ENCODE measurements at places on chromosomes 3 and 15.

GRCh38 chr3:84260596-84260995 lies 698.2 kb upstream of the CADM2 start:
- no peak for DNase-seq

DNA sequence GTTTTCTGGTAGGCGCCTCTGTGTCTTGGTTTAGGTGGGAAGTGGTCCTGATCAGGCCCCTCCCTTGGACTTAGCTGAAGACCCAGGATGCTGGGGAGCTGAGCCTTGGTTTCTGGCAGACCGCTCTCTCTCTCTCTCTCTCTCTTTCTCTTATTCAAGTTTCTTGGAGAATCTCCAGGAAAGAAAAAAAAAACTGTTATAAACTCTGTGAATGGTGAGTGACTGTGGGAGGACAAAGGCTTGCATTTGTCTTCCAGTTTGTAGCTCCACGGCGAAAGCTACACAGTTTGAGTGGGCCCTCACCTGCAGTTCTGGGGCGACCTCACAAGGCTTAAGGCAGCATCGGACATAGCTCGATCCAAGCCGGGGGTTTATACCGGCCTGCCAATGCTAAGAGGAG lies 7.5 kb downstream of the DET1 start:
- DNase-seq, result no peak

DNA sequence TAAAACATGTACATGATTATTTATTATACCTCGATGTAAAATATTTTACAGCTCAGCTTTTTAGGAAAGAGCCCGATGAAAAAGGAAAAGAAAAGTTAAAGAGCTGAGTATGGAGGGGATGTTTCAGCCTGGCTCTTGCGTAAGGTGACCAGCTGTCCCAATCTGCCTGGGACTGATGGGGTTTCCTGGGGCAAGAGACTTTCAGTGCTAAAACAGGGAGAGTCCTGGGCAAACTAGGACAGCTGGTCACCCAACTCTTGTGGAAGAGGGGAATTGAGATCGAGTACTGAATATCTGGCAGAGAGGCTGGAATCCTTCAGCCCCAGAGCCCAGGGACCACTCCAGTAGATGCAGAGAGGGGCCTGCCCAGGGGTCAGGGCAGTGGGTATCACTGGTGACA lies 21.0 kb downstream of the DUOX2 start:
- no peak for DNase-seq

DNA sequence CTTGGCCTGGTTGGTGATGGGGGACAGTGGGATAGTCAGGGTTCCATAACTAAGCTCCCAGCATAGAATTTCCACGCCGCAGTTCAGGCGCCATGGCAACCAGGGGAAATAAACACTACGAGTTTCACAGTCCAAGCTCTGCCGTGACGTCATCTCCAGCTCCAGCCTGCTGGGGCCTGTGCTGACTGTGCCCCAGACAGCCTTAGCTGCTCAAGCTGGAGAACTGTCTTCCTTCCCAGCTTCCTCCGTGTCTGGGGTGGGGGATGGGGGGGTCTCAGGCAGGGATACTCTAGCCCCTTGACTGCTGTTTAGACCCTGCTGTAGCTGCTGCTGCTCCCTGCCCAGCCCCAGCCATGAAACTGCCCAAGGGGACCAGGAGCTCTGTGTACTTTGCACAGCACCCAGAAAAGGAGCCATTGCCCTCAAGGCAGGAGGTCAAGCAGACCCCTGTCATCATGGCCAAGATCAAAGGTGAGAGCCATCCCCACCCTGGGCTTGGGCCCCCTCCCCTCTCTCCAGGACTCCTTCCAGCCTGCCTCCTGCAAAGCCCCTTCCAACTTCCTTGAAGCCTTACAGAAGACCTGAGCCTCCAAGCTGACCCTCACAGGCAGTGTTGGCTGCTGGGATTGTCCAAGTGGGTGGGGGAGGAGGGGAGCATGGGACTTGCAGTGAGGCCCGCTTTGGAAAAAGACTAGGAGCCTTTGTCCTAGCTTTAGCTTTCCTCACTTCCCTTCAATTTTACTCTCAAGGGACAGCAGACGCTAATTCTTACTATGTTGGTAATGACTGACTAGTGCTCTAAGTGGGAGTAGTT lies 11.4 kb upstream of the CSPG4 start:
- peak; percentile 88 for DNase-seq

GRCh38 chr3:184543843-184544512 lies 17.6 kb upstream of the EPHB3 start:
- DNase-seq, result peak; percentile 79

- no peak for DNase-seq
Observed at GRCh38 chr15:35583863-35584528, 38.0 kb upstream of the DPH6 start.

DNA sequence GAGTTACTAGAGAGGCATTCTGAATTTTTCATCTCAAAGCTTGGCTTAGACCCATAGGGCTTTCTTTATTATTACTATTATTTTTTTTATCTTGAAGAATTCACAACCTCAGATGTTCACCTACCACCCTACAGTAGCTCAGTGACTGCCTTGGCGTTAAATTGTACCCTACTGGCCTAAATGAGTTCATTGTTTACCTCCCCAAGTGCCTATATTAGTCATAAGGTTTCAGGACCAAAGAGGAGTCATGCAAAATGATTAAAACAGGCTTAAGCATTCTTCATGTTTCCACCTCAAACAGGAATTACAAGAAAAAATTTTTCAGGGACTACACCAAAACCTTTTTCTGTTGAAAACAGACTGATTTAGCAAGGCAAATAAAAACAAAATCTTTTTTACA lies 751.5 kb downstream of the SQOR start:
- DNase-seq, result no peak

GRCh38 chr15:81016489-81017068 lies 15.9 kb downstream of the TLNRD1 start:
- DNase-seq, result no peak

DNA sequence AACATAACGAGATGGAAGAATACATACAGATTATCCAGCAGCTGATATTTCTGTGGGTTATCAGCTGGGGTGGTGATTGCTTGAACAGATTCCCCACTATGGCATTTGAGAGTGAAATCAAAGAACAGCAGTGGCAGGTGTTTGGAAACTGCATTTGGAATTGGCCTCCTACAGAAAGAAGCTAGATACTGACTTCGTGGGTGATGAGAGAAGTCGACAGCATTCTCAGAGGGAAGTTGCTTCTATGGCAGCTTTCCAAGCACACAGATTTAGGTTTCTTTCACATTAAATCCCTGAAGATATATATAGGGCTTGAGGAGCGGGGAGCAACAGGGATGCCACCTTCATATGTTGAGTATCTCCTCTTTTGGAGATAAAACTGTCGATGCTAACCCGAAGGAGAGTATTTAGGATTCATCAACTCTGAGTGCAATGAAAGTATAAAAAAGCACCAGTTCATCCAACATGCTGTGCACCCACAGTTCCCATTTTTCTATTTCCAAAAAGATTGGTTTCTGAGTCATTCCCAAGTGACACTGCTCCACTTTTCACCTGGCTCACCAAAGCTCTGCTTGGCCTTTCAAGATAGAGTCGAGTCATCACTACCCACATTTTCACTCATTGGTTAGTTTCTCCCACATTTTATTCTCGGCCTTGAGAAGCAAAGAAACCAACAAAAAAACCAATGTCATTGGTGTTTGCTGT lies 579.8 kb upstream of the SUCLG2 start:
- no peak for DNase-seq

GRCh38 chr3:53709256-53709655 lies 137.0 kb downstream of the CHDH start:
- DNase-seq, result no peak

- no peak for DNase-seq
Observed at GRCh38 chr15:74867466-74868038, 5.6 kb downstream of the SCAMP2 start.

- DNase-seq, result no peak
Observed at GRCh38 chr15:62365795-62366442, 200.8 kb upstream of the C2CD4B start.

DNA sequence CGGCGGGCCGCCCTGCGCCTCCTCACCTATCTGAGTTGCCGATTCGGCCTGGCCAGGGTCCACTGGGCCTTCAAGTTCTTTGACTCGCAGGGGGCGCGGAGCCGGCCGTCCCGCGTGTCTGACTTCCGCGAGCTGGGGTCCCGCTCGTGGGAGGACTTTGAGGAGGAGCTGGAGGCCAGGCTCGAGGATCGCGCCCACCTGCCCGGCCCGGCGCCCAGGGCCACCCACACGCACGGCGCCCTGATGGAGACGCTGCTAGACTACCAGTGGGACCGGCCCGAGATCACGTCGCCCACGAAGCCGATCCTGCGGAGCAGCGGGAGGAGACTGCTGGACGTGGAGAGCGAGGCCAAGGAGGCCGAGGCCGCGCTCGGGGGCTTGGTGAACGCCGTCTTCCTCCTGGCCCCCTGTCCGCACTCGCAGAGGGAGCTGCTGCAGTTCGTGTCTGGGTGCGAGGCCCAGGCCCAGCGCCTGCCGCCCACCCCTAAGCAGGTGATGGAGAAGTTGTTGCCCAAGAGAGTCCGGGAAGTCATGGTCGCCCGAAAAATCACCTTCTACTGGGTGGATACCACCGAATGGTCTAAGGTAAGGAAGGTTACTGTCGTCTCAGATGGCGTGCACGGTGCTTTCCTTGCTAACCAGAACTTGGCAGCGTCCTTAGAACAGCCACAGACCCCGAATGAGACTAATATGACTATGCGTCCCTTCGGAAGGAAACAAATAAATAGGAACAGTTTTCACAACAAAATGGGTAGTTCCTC lies 567 bp downstream of the TICRR start:
- no peak for DNase-seq

- DNase-seq, result no peak
Observed at GRCh38 chr3:1774597-1774996, 324.1 kb upstream of the CNTN4 start.

DNA sequence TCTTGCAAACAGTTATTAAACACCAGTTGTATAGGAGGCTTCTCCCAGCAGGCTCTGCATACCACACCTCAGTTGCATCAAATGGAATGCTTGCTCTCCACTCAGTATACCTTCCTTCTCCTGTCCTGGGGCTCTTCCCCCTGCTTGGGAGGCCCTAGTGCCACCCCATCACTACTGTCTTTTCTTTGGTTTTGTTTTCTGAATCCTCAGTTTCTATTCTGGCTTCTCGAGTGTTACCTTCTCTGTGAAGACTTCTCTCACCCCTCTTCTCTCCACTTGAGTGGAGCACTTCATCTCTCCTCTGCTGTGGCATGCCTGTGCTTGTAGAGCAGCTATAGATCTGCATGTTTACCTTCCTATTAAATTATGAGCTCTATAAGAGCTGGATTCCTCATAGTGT lies 75.7 kb upstream of the TPRG1 start:
- DNase-seq, result no peak

GRCh38 chr3:90025019-90025418 lies 917.6 kb downstream of the EPHA3 start:
- DNase-seq, result no peak

GRCh38 chr3:127152684-127153505 lies 40.0 kb upstream of the PRR23E start:
- DNase-seq, result no peak

GRCh38 chr15:29449136-29449535 lies 179.5 kb upstream of the NSMCE3 start:
- DNase-seq, result no peak

- DNase-seq, result no peak
Observed at GRCh38 chr15:64389036-64389435, 1.4 kb downstream of the TRIP4 start.

DNA sequence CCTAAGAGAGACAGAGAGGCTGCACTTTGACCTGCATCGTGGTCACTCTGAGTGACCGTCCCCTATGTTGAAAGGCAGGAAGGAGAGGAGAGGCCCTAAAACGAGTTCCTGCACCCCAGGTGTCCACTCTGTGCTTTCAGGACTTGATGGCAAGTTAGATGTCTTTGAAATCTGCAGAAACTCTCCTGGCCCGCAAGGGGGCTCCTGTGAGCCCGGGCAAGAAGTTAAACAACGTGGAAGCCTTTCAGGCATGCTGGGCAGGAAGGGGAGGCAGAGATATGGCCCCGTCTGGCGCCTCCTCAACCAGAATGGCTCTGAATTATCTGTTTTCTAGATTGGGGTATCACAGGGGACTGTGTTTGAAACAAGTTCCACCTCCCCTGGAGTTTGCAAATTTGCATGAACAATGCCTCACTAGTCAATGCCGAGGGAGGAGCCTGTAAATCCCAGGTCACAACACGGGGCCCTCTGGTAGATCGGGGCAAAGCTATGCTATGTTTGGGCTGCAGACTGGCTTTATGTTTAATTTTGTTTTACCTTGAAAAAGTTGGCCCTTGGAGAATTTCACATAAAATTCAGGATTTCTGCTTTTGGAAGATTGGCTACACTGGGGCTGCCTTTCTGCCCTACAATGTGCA lies 9.8 kb downstream of the CTXND1 start:
- peak; percentile 28 for DNase-seq

- DNase-seq, result no peak
Observed at GRCh38 chr3:172164620-172165362, 125.4 kb downstream of the FNDC3B start.

GRCh38 chr15:48010316-48010715 lies 110.5 kb upstream of the SLC24A5 start:
- no peak for DNase-seq

DNA sequence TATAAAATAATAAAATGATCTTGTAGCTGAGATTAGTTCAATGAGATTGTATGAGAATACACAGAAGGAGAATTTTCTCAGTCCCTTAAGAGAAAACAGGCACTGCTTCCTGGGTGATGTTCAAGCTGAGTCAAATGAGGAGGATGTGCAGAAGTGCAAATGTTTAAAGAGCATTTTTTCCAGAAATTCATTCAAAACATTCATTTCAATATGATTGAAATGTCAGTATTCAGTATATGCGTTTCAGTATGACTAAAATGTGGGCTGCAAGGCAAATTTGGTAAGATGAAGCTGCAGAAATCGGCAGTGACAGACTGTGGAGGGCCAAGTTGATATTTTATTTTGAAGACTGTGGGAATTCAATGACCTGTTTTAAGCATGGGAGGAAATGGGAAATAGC lies 19.3 kb upstream of the PYDC2 start:
- no peak for DNase-seq

DNA sequence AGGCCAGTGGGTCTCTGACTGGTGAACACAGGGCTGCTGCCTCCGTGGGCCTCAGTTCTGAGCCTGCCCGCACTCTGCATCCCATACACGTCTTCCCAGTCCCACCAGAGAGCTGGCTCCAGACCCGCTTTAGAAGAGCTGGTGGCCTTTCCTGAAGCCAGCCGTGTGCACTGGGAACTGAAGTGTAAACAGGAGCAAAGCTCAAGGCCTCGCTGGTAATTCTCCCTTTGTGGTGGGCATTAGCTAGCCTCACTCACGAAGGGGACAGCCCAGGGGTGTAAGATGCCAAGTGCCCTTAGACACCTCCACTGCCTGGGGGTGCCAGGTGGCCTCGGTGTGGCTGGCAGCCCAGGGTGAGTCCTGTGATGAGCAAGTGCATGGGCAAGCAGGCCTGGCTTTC lies 12.9 kb upstream of the LINGO1 start:
- no peak for DNase-seq
